ENCODE measurements at places on chromosomes 4 and X.

DNA sequence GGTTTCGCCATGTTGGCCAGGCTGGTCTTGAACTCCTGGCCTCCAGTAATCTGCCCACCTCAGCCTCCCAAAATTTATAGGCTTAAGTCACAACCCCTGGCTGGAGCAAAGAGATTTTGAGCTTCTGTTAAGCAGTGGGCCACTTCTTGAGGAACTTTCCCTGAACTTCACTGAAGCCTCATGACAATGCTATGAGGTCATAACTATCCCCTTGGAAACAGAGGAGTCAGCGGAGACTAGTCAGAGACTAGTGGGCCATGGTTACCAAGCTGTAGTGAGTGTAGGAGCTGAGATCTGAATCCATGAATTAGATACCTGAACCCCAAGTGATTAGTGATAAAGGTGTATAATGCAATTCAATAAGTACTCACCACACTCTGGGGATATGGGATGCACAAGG is 145.1 kb upstream of the MSX1 start:
- no peak for DNase-seq

- DNase-seq, result no peak
Measured at GRCh38 chr4:42501624-42502401, 104.5 kb downstream of the SHISA3 start.

DNA sequence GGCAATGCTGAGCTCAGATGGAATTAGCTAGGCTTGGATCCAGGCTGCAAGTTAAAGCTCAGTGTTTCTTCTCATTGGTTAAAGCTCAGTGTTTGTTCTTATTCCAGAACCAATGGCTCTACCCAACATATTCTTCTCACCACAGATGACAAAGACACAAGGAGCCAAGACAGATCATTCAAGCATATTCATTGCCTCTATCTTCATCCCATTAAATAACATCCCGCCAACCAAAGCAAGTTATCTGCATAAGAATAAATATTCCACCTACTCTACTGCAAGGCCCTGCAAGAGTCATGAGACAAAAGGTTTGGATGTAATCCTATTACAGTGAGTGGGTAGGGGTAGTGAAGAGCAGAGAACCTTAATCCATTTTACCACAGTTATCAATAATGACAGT is 766.5 kb downstream of the C4orf33 start:
- DNase-seq, result no peak

DNA sequence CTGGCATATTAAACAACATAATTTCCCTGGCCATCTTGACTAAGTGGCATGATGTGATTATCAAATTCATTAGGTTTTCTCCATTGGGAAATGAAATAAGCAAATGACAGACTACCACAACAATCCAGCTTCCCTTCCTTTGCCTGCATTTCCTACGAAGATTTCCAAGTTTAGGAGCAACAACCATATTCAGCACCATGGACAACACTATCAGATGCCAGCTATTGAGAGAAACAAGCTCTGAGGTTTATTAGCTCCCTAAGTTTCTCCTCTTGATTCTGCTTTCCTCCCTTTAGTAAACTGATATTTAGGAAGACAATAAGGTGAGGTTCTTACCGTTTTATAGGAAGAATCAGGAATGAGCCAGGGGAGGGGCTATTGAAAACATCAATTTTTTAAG is 36.2 kb downstream of the DCX start:
- DNase-seq, result no peak

DNA sequence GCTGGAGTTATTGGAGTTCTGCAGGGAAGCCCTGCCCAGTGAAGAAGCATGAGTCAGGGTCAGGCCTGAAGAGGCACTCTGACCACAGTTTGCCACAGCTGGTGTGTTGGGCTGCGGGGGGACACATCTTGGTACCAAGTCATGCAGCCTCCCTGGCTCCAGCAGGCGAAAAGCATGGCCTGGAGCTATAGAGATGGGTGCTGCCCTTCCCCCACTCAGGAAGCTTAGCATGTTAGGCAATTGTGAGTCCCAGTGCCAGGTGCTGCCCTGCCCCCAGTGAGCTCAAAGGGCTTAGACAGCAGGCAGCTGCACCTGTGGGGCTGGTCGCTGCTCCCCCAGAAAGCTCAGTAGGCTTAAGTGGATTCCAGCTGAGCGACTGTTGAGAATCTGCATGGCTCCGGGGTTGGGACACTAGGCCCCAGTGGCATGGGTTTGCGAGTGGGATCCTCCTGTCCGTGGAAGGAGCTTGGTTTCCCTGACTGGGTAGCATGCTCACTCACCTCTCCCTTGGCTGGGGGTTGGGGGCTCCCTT is 755.5 kb downstream of the GLUD2 start:
- no peak for DNase-seq

DNA sequence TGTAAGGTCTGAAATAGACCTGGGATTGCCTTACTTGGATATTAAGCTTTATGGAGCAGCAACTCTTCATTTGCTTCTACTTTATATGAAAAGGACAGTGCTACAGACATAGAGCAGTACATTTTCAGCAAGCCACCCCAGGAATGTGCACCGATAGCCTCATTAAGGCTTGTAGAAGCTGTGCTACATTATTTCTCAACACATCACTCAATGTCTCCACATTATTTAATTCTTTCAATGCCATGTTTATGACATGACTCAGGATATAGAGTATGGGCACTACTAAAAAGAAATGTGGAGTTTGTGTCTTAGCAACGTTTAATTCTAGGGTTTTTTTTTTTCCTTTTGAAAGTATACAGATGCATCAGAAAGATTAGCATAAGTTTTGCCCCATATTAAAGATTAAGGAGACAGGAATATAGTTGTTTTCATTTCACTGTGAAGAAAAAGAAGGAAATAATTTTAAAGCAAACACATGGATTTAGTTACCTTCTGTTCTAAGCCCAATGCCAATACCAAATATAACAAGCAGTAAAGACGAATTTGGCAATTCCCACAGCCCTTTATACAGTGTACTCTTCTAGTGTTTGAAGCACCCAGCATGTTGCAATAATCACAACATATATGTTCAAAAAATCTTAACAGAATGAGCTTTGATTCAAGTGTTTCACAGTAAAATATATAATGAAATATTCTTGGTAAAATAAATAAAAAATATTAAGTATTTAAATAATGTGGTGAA is 2140.1 kb upstream of the AGA start:
- no peak for DNase-seq

- DNase-seq, result no peak
Measured at GRCh38 chr4:1879485-1879884, 8.3 kb downstream of the NSD2 start.

GRCh38 chr4:159966746-159967145 is 863.9 kb downstream of the RAPGEF2 start:
- DNase-seq, result no peak

GRCh38 chrX:16832301-16832700 is 37.9 kb downstream of the RBBP7 start:
- DNase-seq, result no peak

- no peak for DNase-seq
Measured at GRCh38 chrX:39817754-39818470, 279.8 kb downstream of the BCOR start.

DNA sequence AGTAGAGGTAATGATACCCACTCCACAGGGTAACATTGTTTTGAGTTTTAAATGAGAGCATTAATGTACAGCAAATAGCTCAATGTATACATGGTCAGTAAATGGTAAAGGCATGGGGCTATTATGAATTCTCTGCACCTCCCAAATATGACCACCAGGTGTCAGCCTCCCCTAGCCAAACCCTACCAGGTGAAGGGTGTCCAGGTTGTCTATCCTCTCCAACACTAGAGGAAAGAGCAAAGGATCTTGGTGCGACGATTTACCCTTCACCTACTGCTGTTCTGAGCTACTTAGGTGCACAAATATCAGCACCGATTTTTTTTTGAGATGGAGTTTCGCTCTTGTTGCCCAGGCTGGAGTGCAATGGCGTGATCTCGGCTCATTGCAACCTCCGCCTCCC is 26.5 kb upstream of the XIAP start:
- peak; percentile 61 for DNase-seq

DNA sequence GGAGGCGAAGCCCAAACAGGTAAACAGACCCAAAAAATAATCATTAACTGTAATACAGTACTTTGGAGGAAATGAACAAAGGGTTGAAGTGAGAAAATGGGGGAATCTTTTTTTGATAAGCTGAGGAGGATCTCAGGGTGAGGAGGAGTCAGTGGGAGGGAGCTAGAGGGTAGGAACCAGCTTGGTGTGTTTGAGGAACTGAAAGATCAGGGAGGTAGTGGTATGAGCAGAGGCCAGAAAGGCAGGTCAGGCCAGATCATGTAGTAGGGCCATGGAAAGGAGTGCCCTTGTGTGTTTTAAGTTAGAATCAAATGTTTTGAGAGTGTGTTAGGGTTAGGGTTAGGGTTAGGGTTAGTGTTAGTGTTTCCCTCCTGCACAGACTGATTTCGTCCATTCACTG is 48.8 kb downstream of the PPP2R2C start:
- no peak for DNase-seq

DNA sequence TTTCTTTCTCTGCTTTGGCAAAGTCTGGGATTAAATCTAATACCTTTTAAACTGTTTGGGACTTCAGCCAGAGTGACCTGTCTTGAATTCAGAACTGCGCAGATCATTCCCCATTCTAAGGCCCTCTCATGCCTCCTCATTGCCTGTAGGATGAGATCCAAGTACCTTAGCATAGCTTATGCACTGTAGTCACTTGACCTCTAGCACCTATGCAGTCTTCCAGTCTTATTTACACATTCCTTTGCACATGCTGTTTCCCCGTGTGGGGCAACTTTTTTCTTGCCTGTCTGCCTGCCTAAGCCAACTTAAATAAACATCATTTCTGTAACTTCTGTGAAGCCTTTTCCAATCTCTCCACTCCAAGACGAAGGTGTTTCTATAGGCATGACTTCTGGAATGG is 68.4 kb downstream of the AR start:
- no peak for DNase-seq

DNA sequence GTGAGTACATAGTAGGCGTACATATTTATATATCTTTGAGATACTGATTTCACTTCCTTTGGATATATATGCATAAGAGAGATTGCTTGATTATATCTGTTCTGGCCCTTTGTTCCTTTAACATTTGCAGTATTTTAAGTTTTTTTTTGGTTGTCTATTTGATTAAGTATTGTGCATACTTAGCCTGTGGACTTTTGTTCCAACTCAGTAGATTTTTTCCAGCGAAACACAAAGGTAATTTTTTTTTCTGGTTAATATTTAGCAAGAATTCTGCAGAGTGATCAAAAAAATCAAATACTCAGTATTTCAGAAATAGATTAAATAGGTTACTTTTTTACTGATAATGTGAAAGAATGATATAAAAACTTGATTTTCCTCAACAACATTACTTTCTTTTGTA is at the start of gene AFM:
AFM (plus strand) TSS at position 388 of the 400 bp plus-strand sequence. CDS start 31 bp downstream, outside the sequence.
- no peak for DNase-seq

- DNase-seq, result no peak
Measured at GRCh38 chrX:140744085-140744484, 34.5 kb downstream of the LINC00632 start.

GRCh38 chrX:129606918-129607317 is 47.8 kb downstream of the APLN start:
- peak; percentile 43 for DNase-seq

- no peak for DNase-seq
Measured at GRCh38 chr4:77989968-77990367, 67.2 kb upstream of the FRAS1 start.

GRCh38 chrX:31435592-31435991 is 363.8 kb upstream of the FTHL17 start:
- no peak for DNase-seq

DNA sequence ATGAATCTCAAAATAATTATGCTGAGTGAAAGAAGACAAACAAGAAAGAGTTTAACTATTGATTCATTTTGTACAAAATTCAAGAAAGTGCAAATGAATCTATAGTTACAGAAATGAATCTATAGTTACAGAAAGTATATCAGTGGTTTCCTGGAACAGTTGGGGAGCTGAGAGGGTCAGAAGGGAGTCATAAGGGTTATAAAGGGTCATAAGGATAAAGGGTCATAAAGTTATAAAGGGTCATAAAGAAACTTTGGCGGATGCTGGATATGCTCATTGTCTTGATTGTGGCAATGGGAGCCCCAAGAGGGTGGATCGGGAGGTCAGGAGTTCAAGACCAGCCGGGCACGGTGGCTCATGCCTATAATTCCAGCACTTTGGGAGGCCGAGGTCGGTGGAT is 26.0 kb upstream of the INTS6L start:
- no peak for DNase-seq

- no peak for DNase-seq
Measured at GRCh38 chr4:124636788-124637187, 75.7 kb downstream of the ANKRD50 start.

DNA sequence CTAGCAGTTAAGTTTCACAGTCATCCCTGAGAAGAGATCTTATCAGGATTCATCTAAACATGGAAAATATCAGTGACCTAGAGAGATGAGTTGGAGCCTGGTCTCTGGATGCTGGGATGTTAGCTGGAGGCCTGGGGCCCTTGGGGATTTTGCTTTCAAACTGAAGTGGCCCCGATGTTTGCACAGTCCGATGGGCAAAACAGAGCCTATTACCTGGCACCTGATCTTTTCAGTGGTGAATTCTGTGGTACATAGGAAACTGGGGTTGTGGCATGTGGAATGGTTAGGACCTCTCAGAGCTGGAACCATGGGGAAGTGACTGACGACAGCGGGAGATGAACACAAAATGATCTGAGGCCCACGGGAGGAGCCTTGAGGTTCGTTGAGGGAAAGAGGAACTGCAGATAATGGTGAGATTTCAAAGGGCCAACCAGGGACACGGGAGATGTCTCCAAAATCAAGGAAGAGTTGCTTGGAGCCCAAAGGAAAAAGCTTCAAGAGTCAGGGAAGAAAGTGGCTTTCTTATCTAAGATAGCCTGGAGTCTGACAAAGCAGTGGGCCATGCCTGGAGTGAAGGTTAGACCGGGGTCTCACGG is 17.8 kb upstream of the TENM3 start:
- no peak for DNase-seq

- DNase-seq, result peak; percentile 28
Measured at GRCh38 chrX:13938051-13938828, 91.5 kb downstream of the GEMIN8 start.

- no peak for DNase-seq
Measured at GRCh38 chrX:137195296-137195695, 161.5 kb upstream of the GPR101 start.

DNA sequence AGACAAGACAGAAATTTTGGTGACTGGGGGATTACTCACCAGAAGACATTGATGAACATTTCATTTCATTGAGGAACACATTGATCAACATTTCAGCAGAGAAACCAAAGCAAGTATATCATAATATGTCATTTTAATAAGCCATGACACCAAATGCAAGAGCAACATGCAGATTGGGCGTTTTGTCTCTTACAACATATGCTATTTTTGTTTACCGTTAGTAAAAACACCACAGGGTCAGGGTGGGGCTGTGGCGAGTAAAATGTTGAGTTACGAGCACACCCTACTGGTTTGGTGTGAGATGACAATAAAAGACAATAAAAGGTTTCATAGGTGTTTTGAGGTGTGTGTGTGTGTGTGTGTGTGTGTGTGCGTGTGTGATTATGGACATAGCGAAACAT is 294.5 kb downstream of the PDGFC start:
- DNase-seq, result no peak

- DNase-seq, result no peak
Measured at GRCh38 chr4:42398871-42399331, 1.6 kb downstream of the SHISA3 start.

Measured in 8988T (cell line).